Activated CD4-positive, alpha-beta T cell treated with anti-CD3 and anti-CD28 coated beads, Interleukin-2, amount 50 U/mL, for 1 hour (primary cell): ENCODE measurements at places on chromosomes 5 and 9.
A peak's percentile ranks its signal among the peaks of the same experiment; 100 is the strongest.

- no peak for DNase-seq
Measured at GRCh38 chr5:78604689-78605285, 43.8 kb downstream of the LHFPL2 start.

DNA sequence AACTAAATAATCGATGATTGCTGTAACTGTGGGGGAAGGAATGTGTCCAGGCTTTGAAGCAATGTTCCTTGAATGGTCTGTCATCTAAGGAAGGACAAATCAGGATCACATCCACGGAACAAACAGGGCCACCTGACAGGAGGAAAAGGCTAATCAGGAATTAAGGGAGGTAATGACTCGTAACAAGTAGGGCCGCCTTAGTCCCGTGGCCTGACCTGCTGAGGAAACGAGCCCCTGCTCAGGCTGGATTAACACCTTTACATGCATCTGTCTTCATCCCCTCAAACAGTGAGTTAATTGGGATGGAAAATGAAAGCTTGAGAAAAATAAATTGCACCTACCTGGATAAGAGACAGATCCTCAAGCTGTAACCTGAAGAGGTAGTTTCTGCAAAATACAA lies 227.8 kb downstream of the SEMA5A start:
- DNase-seq: no peak

- DNase-seq: no peak
Measured at GRCh38 chr5:107486489-107486888, 184.2 kb downstream of the EFNA5 start.

DNA sequence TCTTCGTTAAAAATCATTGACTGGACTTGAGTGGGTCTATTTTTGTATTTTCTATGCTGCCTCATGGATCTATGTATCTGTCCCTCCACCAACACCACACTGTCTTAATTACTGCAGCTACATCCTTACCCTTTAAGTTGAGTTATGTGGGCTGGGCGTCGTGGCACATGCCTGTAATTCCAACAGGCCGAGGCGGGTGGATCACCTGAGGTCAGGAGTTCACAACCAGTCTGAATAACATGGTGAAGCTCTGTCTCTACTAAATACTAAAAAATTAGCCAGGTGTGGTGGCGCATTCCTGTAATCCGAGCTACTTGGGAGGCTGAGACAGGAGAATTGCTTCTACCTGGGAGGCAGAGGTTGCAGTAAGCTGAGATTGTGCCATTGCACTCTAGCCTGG lies 48.2 kb downstream of the XRCC4 start:
- no peak for DNase-seq

- peak; percentile 33 for DNase-seq
Measured at GRCh38 chr9:34047864-34048726, 592 bp downstream of the UBAP2 start.

DNA sequence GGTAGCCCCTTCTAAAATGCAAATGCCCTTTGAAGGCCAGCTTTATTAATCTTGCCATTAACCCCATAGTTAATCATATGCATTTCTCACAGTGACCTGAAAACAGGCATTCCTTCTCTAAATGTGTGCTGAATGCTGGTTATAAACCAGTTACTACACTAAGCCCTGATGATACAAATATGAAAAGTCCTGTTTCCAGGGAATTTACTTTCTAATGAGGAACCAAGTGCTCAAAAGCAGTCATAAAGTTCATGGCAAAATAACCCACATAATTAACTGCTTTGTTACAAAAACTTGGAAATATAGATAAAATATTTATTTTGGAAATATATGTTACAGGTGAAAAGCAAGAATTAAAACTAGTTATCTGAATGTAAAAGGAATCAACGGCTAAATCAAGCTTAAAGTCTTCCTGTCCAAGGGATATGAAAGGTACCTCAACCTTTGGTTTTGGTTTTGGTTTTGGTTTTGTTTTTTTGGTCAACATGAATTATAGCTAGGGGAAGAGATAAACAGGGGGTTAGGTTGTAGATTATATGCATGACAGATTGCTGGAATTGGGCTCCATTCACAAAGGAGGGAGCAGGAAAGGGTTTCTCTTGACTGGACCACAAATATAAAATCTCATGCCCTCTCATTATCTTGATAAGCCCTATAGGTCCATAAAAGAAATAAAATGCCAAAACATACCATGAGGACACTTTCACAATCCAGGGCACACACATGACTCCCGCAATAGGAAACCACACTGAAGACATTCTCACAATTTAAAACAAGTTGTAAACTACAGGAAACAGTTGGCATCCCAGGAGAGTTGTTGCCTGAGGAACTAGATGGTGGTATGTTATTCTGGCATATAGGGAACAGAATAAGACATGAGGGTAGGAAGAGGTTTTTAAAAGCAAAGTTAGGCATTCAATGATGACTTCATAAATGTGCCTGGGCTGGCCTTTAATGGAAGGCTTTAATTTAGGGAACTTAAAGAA lies 46.7 kb upstream of the MACIR start:
- DNase-seq: no peak

- DNase-seq: no peak
Measured at GRCh38 chr9:6829536-6829935, 71.8 kb downstream of the KDM4C start.
